ENCODE measurements at places on chromosomes 7 and 10.

- DNase-seq, result peak; percentile 90
Observed at GRCh38 chr10:34739915-34740314, 75.2 kb downstream of the PARD3 start.

- no peak for DNase-seq
Observed at GRCh38 chr10:111104811-111105210, 28.0 kb downstream of the ADRA2A start.

DNA sequence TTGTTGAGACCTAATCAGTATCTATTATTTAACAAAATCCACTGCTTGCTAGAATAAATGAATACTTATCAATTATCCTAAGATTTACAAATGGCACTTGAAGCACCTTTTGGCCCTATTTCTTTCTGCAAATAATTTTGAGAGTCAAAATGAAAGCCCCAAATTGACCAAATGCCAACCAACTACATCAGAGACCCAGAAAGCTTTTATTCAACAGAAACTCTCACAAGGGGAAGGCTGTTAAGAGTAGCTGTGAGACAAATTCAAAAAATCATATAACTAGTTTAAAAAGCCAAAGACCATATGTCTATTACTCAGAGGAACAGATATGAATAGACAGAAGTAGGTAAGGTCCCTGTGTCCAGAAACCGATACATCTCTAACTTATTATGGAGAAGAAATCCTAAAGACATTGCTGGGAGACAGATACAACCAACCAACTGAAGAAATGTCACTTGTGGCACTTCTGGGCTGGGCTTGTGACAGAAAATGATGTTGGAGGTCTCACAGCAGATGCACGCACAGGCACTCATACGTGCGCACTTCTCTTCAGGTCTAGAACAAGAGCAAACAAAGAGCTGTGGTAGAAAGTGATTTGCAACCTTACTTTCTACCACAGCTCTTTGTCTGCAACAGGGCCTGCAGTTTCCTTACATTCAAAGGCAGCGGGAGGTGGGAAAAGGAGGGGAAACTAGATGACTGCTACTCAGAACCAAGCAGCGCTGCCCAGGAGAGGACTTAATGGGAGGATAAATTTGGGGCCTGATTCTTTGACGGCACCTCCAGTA is 58.6 kb upstream of the KCNIP2 start:
- DNase-seq, result no peak

GRCh38 chr10:112622786-112623185 is 175.8 kb downstream of the VTI1A start:
- no peak for DNase-seq

DNA sequence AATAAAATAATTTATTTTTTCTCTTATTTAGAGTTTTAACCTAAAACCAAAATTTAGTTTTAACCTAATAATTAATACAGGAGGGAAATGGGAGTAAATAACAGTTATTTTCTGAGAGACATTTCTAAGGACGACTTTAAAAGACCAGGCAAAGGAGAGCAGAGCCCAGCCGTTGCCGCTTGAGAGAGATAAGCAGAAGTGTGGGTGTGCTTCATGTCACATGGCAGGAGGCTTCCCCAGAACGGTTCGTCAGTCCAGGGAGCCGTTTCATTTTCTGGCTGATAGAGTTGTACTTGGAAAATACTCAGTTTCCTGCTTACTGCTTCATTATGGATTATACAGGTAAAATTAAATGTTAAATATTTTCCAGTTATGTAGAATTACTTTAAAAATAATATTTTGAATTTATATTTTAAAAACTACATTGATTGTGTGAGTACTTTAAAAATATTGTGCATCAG is 61.4 kb downstream of the ST7 start:
- peak; percentile 91 for DNase-seq

DNA sequence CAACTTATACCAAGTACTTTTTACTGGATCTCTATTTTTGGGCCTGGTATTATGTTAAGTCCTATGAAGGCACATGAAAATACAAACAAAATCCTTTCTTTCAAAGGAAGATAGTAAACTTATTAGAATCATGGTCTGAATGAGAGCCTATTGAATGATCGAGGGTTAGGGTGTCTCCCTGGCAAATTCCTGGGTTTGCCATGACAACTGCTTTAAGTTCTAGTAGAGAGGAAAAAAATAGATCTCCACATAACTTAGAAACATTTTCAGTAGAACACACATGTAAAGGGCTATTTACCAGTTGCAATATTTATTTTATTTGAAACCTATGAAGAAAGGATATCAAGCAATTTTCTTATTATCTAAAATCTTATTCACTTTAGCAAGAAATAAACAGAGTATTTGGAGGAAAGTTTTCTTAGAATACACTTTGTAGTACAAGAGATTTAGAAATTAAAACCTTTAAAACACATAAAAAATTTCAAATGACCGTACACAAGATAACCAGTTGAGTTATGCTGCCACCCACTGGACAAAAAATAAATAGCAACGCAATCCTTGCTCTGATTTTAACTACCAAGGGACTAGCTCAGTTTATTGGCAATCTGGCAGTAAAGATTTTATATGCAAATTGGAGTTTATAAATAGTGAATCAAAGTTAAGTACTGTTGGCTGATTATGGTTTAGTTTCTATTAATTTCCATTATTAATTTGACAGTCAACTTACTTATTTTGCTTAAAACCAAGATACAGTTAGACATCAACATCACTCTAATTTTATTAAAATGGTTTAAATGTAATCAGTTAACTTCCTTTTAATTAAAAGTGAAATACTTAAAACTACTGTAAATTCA is 33.9 kb downstream of the CACUL1 start:
- DNase-seq, result peak; percentile 61

DNA sequence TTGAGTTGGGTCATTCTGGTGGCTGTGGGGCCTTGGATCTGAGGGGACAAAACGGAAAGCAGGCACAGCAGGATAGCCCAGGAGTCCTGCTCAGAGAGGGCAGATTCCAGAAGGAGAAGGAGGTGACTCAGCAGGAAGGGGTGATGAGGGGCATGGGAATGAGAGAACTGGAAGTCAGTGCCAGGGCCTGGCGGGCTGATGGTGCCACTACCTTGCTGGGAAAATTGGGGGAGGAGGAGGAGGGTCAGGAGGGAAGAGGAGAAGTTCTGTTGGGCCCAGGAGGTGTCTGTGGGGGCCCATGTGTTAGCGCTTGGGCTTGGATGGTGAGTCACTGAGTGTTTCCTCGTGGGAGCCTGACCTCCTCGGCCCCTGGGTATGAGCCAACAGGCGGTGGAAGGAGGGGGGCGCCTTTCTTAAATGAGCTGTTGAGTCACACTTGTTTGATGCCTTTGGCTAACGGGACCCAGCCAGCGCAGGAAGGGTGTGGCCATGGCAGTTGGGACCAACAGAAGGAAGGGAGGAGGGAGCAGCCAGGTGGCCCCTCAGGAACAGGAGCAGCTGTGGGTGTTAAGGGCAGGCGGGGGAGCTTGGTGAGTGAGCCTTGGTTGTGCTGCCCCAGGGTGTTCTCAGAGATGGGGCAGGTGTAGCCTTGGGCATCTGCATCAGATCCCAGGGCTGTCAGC is 130.0 kb upstream of the BTBD16 start:
- DNase-seq, result no peak

GRCh38 chr7:143452495-143452894 is 9.2 kb downstream of the TAS2R60 start:
- no peak for DNase-seq

GRCh38 chr7:155984609-155985405 is 172.5 kb upstream of the SHH start:
- DNase-seq, result no peak

DNA sequence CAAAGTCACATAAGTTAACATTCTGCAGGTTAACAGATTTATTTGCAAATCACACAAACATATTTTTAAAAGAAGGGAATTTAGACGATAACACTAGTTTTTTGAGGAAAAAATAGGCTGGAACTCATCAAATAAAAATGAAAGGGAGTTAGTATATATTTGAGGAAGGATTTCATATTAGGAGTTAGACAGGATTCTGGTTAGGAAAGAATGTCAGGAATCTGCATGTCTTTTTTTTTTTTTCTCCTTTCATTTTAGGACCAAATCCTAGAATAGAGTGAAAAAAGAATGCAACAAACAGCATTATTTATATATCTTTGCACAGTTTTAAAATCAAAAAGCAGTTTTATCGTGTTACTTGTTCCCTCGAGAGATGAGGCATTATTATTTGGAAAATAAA is 8.9 kb upstream of the TRDMT1 start:
- no peak for DNase-seq

DNA sequence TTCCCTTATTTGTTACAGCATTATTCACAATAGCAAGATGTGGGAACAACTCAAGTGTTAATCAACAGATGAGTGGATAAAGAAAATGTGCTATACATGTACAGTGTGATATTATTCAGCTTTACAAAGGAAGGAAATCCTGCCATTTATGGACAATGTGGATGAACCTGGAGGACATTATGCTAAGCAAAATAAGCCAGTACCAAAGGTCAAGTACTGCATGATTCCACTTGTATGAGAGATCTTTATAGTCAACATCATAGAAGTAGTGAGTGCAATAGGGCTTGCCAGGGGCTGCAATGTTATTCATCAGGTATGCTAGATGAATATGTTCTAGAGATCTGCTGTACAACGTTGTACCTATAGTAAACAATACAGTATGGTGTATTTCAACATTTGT is 138.5 kb upstream of the AGR3 start:
- no peak for DNase-seq

DNA sequence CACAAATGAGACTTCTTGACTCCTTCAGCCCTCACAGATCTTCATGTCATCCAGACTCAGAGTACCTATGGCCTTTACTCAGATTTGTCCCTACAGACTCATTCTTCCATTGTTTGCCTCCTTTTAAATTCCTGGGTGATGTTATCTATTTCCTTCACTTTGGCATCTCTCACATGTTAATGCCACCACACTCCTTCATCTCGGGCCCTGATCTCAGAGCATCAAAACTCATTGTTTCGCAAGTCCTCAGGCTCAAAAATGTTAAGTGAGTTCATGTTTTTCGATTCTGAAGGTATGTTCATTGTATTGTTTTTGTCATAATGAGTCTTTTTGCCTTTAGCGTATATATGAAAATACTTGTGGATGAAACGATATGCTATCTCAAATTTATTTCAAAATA is 62.3 kb upstream of the AHR start:
- no peak for DNase-seq

DNA sequence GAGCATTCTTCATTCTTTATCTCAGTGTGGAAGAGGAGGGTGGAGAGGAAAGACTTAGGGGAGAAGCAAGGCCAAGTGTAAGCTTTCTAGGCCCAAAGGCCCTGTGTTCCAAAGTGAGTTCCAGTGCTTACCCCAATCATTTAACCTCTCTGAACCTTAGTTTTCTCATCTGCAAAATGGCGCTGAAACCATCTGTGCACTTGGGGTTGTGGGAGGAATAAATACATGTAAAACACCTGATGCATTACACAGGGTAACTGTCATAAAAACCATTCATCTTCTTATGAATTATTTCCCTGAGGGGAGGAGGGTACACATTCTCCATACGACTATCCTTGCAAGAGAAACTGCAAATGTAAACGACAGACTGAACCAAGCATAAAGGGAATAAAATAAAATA is 19.0 kb downstream of the PIK3AP1 start:
- no peak for DNase-seq

- no peak for DNase-seq
Observed at GRCh38 chr7:135729230-135729629, 1.2 kb upstream of the SLC13A4 start.

DNA sequence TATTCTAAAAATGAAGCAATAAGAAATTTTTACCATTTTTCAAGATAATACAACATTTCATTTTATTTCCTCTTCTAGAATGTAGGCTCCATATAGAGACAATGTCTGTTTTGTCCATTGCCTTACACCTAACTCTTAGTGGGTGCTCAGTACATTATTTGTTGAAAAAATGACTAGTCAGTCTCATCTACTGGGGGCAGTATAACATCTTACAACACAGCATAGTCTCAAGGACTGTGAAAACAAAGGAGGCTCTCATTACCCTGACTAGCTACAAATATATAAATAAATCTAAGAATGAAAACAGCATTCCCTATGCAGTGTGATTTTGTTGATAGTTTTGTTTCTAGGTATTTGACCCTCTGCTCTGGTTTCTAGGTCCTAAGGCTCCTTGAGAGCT is 11.6 kb downstream of the CRPPA start:
- DNase-seq, result no peak

- no peak for DNase-seq
Observed at GRCh38 chr7:91373111-91373800, 109.0 kb downstream of the FZD1 start.

GRCh38 chr10:79129361-79129997 is 60.7 kb downstream of the ZMIZ1 start:
- DNase-seq, result peak; percentile 70
